ACHN (cell line): ENCODE measurements at places on chromosomes 2 and 18.

DNA sequence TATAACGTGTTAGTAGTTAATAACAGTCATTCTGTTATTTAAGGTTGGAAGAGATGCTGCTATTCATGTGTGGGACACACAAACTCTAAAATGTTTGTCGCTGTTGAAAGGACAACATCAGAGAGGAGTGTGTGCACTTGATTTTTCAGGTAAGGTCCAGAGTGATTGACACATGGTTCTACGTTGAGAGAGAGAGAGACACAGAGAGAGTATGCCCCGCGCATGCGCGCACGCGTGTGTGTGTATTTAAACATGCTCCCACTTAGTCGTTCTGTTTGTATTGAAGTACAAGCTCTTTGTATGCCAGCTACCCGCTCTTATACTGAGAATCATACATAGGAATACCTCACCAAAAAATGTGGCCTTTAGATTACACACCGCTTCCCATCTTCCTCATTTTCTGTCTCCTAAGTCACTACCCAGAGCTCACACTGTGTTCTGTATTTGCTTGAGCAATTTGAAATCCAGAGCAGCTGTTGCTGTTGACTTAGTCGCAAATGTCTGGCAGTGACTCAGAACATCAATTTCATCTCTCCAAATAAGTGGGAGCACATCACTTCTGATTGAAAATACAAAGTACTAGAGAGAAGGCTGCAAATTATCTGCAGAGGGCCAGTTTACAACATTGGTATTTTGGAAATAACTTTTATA is 148.1 kb downstream of the EML6 start:
- no peak for DNase-seq

GRCh38 chr2:105294844-105295481 is 34.6 kb downstream of the TGFBRAP1 start:
- DNase-seq: peak; percentile 81

DNA sequence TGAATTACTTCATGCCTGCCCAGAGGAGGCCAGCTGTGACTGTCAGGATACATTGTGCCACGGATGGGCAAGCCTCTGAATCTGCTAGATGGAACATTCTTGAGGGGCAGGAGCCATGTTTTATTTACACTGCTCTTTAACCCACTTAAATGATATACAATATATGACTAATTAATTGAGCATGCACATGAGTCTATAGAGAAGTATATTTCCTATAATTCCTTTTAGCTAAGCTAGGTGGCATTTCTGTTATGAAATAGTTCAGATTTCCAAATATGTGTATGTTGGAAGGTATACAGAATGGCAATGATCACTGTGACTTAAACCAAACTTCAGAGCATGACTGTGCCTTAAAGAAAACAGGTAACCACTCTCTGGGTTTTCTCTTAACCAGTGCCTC is 131.7 kb downstream of the RAB3GAP1 start:
- no peak for DNase-seq

DNA sequence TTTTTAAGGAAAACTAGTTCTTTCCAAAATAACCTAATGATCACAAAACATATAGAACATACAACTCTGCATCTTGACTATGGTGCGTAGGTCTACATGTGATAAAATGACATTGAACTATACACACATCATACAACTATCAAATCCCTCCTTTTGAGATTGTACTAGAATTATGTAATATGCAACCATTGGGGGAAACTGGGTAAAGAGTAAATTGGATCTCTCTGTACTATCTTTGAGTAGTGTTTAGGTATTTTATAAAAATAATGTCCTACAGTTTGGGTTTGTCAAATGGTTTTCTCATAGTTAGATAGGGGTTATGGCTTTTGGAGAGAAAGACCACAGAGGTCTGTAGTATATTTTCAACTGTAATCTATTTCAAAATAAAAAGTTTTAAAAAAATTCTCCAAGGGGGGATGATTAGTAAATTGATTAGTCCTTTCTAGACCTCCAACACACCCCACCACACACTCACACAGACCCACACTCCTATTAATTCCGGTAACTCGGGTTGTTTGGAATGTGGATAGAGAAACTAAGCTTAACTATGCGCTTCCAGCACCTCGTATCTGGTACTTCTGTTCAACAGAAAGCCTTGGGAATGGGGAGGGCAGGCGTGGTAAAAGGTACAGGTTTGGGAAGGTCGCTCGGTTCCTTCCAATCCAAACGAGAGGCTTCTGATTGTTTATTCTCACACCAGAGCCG is 695 bp upstream of the BIRC6 start:
- no peak for DNase-seq

GRCh38 chr18:30491815-30492551 is 550.6 kb downstream of the DSC3 start:
- DNase-seq: no peak

DNA sequence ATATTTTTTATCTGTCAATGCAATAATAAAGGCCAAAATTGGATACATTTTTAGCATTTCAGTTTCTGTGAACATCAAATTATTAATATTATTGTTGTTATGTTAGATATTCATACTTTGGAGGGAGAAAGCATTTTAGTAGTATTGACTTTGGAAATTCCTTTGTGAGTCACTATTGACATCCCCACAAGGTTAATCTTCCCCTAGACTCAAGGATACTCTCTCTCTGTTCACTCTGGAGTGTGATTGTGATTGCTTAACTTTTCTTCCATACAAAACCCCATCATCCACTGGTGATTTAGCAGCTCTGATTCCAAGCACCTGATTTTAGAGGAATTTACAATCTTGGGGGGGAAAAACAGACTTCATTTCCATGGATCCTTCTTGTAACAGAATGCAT is 352.0 kb downstream of the THSD7B start:
- peak; percentile 63 for DNase-seq
